ENCODE measurements at places on chromosomes 12 and 14.

GRCh38 chr12:89567691-89568239 lies 41.9 kb upstream of the POC1B start:
- DNase-seq, result no peak

- DNase-seq, result no peak
These were observed 773 bp downstream of the GMPR2 start for GRCh38 chr14:24233538-24233866.

DNA sequence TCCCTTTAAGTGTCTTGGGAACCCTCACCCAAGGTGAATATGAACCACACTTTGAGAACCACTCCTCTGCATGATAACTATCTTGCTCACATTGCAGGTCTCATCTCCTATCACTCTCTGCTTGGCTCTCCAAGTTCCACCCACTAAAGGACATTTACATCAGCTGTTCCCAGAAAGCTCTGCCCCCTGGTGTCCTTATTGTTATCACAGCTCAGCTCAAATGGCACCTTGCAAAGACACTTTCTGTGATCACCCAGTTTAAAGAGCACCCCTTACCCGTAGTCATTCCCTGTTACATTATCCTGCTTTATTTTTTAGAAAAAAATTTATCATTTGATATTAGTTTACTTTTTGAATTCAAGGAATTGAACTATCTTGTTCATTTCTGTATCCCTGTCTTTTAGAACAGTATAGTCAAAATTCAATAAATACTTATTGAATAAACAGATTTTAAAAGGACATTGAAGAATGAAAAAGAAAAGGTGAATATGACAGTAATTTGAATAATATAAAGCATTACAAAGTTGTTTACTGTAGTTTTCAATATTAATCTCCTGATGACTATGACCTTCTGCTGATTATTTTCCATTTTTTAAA lies 20.5 kb upstream of the GUCY2C start:
- DNase-seq, result peak; percentile 51

GRCh38 chr12:18165422-18165871 lies 75.5 kb upstream of the RERGL start:
- no peak for DNase-seq

GRCh38 chr12:115232455-115233156 lies 548.6 kb upstream of the TBX3 start:
- DNase-seq, result no peak
